Activated naive CD4-positive, alpha-beta T cell treated with anti-CD3 and anti-CD28 coated beads, Interleukin-2, amount 10 ng/mL, durations not matched to agents 7 days and 5 days (primary cell): ENCODE measurements at places on chromosomes 16 and 17.

GRCh38 chr16:48538746-48539484 is 71.1 kb downstream of the N4BP1 start:
- no peak for DNase-seq

- no peak for DNase-seq
Observed at GRCh38 chr17:82390860-82391435, 19.4 kb downstream of the UTS2R start.

DNA sequence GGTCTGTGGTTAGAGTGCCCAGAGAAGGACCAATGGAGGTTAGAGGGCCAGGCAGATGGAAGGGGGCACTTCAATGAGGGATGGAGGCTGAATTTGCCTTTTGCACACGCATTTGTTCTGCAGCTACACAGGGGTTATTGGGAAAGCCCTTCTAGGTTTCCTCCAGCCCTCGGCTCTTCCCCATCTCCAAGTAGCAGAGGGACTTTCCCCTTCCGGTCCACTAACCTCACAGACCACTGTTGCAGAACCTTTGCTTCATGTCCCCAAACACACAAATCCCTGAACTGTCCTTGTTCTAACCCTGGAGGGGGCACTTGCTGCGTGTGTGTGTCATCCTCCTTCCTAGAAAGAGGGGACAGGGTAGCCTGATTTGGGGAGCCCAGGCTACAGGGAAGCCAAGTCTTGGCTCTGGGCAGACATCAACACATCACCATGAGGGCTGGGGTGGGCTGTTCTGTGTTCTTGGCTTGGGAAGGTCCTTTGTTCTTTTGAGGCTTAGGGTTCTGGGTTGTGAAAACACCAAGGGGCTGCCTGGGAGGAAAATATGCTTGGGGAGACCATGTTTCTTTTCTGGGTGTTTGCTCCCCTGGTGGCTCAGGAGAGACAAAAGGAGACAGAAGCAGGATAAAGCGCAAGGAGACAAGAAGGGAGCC is 7.3 kb upstream of the NR1D1 start:
- DNase-seq, result no peak

GRCh38 chr17:27408891-27409290 is 47.4 kb upstream of the KSR1 start:
- DNase-seq, result no peak

- no peak for DNase-seq
Observed at GRCh38 chr16:48426244-48427141, 41.3 kb upstream of the SIAH1 start.

- DNase-seq, result no peak
Observed at GRCh38 chr16:78655331-78656113, 556.1 kb downstream of the WWOX start.

- peak; percentile 83 for DNase-seq
Observed at GRCh38 chr17:49217651-49218413, 7.3 kb downstream of the ABI3 start.

DNA sequence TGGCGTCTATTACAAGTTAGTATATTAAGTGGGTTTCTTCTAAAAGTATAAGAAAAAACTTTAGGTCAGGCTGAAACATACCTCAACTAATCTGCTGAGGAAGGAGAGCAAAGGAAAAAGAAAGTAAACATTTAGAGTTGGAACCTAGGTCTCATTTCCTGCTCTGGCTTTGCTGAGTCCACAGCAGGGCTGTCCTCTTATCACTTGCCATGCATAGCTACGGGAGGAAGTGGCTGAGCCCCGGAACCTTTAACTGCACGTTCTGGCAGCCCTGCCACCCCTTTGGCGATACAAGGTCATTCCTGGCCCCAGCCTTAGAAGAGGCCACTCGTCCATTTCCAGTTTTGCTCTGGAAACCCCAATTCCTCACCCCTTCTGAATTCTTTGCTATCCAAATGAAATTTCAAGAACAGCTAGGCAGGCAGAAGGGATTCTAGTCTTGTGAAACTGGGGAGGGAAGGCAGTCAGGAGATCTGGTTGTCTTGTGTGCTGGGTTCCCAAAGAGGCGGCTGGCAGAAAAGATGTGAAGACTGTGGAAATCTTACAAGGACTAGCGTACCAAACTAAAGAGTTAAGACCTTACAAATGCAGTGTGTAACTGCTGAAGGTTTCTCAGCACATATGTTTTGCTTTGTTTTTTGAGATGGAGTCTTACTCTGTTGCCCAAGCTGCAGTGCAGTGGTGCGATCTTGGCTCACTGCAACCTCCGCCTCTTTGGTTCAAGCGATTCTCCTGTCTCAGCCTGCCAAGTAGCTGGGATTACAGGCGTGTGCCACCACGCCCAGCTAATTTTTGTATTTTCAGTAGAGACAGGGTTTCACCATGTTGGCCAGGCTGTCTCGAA is 19.1 kb downstream of the WIPI1 start:
- peak; percentile 76 for DNase-seq

DNA sequence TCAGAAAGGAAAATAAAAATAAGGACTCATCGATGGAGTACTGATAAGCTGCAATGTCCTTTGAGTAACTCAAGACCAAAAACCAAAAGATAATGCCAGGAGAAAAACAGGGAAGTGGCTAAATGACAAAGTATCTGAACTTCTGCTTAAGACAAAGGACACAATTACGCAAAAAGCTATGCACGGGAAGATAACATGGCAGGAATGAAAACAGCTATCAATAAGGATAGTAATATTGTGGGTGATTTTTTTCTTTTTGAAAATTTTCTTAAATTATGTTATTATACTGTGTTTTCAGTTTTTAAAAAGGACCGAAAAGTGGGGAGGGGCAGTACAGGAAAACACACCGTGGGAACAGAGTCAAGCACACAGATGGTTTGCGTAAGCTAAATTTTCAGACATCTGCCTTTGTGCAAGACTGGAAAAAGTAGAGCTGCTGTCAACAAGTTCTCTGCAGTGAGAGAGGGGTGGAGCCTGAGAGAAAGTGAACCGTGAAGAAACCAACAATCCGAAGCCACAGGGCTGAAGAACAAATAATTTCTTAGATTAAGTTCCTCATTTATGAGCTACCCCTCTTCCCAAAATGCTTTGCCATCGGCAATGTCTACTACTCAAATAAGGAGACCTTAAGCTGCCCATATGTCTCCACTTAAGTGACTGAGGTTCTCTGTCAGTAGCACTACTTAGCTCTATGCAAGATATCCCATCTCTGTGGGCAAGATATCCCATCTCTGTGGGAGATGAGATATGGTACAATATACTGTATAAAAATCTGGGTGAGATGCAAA is 99.9 kb upstream of the CORO6 start:
- peak; percentile 49 for DNase-seq

- no peak for DNase-seq
Observed at GRCh38 chr17:79045001-79045729, 21.2 kb downstream of the C1QTNF1 start.

- DNase-seq, result peak; percentile 80
Observed at GRCh38 chr17:63406689-63407330, 39.3 kb downstream of the CYB561 start.

DNA sequence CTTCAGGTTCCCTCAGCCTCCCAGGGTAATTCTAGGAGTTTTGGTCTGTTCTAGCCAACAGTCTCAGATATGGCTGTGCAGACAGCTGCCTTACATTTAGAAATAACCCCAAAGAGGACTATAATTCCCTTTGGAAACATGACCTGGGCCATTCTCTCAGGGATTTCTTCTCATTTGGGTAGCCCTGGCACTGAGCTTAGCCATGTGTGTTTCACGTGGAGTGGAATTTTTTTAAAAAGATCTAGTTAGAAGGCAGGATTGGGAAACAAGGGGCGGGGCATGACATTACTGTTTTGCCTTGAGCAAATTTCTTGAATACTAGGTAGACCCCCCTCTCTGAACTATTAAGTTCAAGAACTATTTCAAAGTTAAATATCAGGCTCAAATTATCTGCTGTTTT is 29.6 kb upstream of the MRC2 start:
- no peak for DNase-seq

DNA sequence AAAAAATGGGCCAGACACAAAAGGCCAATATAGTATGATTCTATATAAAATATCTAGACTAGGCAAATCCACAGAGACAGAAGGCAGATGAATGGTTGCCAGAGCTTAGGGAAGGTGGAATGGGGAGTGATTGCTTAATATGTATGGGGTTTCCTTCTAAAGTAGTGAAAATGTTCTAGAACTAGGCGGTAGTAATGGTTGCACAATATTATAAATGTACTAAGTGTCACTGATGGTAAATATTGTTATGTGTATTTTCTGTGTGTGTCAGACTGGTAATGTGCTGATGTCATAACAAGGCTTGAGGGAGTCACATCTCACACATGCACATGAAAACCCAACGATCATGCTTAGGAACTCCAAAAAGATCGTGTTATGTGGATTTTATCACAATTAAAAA is 106.9 kb upstream of the SIAH1 start:
- no peak for DNase-seq

- DNase-seq, result peak; percentile 58
Observed at GRCh38 chr17:79811011-79811867, 14.4 kb upstream of the CBX8 start.

DNA sequence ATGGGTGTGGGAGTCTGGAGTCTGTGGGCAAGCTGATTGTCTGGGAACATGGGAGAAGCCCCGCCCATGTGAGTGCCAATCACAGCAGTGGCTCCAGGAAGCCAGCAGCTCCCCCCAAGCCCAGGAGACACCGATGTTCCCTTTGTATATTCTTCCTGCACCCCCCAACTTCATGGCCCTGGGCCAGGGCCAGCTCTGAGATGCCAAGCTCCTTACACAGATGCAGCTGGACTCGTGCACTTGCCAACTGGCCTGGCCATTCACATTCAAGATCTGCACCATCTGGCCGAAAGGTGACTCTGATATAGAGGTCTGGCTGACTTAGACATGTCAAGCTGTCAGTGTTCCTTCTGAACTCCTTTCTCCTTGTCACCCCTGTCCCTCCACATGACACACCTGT is 50.5 kb downstream of the CACNG5 start:
- no peak for DNase-seq

DNA sequence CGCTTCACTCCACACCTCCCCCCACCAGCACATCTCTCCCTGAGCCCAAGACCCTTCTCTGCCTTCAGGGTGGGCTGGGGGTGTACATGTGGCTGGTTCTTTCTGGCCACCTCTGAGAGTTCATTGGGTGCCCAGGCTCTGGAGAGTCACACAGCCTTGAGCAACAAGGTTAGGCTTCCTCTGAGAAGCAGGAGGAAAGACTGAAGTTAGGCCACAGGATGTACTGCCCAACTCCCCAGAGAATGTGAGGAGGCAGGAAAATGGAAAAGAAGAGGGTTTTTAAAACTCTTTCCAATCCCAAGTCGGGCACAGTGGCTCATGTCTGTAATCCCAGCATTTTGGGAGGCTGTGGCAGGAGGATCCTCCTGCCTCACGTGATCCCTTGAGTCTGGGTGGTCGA is 7.3 kb downstream of the PCGF2 start:
- no peak for DNase-seq

DNA sequence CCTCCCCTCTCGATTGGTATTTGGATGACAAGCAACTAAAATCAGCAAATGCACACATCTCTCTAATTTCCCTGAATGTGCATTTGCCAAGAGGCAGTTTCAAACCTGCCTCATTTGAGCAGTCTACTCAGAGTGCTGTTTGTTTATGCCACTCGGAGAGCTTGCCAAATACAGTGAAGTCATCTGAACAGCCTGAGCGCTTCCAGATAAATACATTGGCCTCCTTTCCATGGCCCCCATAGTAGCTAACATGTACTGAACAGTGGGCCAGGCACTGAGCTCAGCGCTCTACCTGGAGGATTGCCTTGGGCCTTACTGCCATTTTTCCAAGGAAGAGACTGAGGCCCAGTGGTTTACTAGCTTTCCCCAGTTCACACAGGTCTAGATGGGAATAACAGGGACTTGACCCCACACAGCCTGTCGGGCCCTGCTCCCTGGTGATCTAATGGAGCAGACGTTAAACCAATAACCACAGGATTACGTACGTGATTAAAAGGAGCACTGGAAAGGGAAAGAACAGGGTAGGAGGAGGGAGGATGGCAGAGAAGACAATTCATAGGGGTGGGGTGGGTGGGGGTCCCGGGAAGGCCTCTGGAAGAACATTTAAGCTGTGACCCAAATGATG is 18.7 kb upstream of the ANKRD40CL start:
- DNase-seq, result no peak

GRCh38 chr17:83193336-83194185 is 114.2 kb downstream of the METRNL start:
- peak; percentile 36 for DNase-seq

GRCh38 chr16:85259115-85259831 is 147.0 kb upstream of the CIBAR2 start:
- no peak for DNase-seq

- no peak for DNase-seq
Observed at GRCh38 chr17:19753051-19753509, 5.0 kb upstream of the ALDH3A1 start.

- DNase-seq, result no peak
Observed at GRCh38 chr17:82657926-82658325, 9.7 kb upstream of the WDR45B start.

- peak; percentile 66 for DNase-seq
Observed at GRCh38 chr16:79169239-79169638, 431.3 kb downstream of the MAF start.
